ENCODE measurements at places on chromosomes 3 and 15. TPM values are rescaled to one million over a fixed set of nuclear protein-coding genes. Genes with fewer than 3 reads are reported as not detected.

AP3S2 gene
- 72.1 TPM for total RNA-seq

SLC28A1 gene
- not detected for total RNA-seq

MST1 gene
- total RNA-seq: 5.0 TPM

ABHD5 gene
- 55.5 TPM for total RNA-seq

STRA6 gene
- 3.5 TPM for total RNA-seq

ECE2 gene
- total RNA-seq: not detected

RGMA gene
- 3.1 TPM for total RNA-seq

TMCO5A gene
- total RNA-seq: not detected

NUP210 gene
- total RNA-seq: under 0.01 TPM

GCSAM gene
- total RNA-seq: under 0.01 TPM

NR2E3 gene
- 0.14 TPM for total RNA-seq

GOLGA6L7 gene
- not detected for total RNA-seq

Data from nasal cavity respiratory epithelium epithelial cell of viscerocranial mucosa (primary cell).